ENCODE measurements at places on chromosomes 16 and 17.

DNA sequence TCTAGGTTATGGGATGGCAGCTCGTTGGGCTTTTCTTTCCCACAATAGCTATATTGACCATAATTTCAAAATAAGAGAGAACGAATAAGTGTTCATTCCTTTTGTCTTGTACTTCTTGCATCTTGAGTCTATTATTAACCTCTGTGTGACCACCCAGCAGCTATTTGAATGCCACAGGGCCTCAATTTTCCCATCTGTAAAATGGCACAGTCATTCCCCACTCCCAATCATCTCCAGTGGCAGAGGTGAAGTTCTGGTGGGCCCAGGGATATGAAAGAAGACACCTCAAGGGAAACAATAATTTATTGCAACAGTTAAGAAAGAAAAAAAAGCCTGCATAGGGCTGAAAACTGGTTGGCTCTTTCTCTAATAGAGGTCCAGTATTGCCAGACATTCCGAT lies 28.6 kb upstream of the NKD1 start:
- no peak for DNase-seq

DNA sequence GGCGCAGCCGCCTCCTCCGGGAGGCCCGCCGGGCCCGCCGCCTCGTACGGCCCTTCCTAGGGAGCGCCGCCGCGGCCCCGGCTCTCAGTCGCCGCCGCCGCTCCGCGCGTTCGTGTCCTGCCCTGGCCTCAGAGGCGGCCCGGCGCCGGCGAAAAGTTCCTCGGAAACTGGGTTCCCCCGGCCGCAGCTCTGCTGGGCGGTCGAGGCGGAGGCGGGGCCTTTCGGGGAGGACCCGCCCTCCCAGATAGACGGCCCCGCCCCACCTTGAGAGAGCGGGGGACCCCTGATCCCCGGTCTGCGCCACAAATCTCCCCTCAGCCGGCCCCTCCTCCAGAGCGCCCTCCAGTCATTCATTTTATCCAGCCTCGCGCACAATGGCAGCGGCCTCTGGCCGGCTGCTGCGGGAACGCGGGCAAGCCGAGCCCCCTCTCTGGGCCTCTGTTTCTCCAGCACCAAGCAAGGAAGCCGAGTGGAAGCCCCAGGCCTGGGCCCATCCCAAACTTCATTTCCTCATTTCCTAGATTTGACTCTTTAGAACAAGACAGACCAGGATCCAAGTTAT lies at the start of gene SREBF1:
Gene SREBF1, minus strand, starts transcription at position 169 of the 562 bp plus-strand sequence. CDS start 169 bp downstream, outside the sequence.
- DNase-seq, result peak; percentile 64

DNA sequence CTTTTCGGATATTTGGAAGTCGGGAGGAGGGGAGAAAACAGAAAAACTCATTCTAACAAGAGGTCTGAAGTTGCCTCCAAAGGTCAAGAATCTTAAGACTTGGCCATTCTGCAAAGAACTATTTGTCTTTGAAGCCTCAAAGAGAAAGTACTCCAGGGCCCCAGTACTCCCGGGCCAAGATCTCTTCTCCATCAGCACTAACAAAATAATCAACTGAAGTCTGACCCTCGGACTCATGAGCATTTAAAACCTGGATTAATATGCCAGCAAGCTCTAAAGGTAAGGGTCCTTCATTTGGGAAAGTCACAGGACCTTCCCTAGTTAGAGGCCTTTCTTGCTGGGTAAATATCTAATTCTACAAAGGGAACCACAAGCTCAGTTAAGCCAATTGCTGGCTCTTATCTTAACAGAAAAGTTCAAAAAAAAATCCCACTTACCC lies 4.5 kb downstream of the AXIN2 start:
- DNase-seq, result no peak

DNA sequence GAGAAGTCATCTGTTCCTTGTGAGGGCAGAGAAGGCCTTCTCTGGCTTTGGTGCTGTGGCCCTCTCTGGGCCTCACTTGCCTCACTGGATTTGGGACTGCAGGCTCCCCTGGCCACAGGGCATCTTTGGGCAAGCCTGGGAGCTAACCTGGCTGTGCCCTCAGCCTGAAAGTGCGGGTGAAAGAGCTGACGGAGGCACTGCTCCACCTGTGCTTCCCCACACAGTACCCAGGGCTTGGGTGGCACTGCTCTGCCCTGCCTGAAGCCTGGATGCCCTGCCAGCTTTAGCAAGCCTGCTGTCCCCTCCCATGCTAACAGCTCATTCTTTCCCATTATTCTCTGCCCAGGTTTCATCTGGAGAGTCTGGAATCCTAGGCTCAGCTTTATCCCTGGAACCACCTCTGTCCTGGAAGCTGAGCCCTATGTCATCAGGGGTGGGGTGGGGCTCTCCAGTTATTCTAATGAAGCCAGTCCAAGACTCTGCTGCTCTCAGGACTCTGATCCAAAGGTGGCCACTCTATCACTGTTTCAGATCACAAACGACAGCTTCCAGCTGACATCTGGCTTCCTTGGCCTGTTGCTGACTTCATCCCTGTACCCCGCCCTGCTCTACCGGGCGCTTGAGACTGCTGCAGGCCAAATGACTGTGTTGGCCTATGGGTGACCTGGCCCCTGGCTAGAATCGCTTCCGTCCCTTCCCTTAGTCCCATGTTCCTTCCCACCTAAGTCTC lies 29.3 kb downstream of the HIC1 start:
- DNase-seq, result no peak

DNA sequence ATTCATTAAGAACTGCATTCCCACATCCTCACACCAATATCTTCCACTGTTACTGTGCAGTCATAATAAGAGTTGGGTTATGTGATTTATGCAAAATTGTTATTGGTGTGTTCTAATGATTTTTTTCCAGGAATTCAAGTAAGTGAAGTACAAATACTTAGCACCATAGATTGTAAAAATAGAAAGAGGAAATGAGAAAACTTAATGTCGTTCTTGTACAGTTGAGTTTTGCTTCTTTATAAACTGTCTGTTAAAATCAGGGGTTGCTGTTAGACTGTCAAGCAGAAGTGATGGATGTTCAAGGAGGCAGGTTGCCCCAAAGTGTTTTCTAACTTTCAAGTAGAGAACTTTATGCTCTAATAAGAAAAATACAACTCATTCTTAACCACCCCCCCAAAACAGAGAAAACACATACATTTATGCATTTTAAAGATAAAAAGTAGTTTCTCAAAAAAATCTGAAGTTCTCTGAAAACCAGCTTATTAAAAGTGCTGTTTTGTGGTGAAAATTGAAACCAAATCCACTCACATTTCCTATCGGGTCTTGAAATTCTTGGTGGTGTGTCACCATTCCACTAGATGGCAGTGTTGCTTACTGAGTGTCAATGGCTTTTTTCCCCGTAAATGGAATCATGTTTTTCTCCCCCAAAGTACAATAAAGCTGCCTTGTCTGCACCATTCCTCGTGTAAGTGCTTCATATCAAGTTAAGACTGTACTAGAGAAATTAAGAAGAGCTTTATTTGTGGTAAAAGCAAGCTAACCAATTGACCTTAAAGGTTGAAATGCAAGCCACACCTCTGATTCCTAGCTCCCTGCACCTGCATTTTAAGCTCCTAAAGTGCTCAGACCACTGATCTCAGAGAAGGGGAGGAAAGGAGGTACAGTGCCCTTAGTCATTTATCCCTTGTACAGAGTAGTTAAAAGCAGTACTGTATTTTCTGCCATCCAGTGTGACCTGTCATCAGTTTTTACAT lies 4.7 kb upstream of the IGSF6 start:
- DNase-seq, result no peak

DNA sequence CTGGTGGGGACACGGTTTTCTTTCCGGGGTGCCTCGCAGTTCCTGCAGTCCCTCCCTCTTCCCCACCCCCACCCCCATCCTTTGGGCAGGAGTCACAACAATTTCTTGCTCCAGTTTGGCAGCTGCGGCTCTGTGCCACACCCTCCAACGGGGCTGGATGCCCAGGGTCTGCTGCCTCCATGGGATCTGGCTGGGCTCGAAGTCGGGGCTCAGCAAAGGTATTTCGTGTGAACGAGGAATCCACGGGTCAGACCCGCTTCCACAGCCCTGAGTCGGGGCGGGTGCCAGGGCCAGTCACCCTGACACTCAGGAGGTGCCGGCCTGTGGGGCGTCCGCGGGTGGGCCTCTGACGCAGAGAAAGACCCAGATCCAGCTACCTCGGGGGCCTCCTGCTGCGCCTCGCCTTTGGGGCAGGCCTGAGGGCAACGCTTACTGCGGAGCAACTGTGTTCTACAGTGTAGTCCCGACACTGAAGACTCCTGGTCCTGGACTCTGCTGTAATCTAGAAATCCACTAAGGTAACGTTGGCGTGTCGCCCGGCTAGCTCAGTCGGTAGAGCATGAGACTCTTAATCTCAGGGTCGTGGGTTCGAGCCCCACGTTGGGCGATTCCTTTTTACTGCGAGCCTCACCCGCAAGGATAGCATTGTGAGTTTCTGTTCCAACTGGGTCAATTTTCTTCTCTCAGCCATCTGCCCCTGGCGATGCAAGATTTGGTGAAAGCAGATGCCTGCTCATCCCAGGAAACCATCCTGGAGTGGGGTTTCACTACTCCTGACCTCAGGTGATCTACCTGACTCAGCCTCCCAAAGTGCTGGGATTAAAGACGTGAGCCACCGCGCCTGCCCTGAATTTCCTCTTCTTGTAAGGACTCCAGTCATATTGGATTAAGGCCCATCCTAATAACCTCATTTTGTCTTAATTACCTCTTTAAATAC lies 12.6 kb upstream of the OR1F1 start:
- DNase-seq, result no peak

GRCh38 chr16:25859645-25860044 lies 167.9 kb downstream of the HS3ST4 start:
- DNase-seq, result no peak

GRCh38 chr17:30291543-30292285 lies at the start of gene BLMH:
Gene BLMH, minus strand, starts transcription at chr17:30291944. Its CDS starts 125 bp downstream, at chr17:30291819.
- DNase-seq, result peak; percentile 70

- no peak for DNase-seq
These were observed 1.7 kb upstream of the KPNA2 start for GRCh38 chr17:68033636-68034451.

- DNase-seq, result no peak
These were observed 44.0 kb downstream of the MRM1 start for GRCh38 chr17:36645422-36645821.

DNA sequence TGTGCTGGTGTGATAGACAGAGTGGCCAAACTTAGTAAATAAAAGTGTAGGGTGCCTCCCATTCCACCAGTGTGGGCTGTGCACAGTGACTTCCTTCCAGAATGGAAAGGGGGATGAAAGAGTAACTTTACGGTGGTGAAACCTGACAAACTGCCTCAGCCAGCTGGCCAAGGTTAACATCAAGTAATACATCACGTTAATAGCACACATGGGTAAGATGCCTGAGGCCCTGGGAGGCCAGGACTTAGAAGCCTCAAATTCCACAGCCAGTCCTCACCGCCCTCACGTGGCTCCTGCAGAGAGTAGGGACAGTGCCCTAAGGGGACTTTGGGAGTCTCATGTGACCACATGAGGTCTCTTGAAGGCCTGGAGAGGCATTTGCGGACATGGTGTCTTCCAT lies 14.1 kb downstream of the RMI2 start:
- no peak for DNase-seq

DNA sequence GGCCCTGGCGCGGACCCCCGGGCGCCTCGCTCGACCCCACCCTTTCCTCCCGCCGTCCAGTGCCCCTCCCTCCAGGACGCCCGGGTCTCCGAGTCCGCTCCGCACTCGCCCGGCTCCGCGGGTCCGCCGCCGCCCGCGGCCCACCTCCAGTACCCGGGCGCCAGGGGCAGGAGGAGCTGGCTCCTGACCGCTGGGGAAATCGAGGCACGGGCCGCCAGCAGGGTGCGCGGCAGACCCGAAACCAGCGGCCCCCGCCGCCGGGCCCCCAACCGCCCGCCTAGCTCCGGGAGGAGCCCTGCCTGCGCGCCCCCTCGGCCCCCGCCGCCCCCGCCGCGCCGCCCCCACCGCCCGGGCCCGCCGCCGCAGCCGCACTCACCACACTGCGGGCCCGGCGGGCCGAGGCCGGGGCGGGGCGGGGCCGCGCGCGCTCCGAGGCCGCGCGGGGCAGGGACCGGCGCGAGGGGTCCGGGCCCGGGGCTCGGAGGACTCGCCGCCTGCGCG lies 333 bp downstream of the MAFG start:
- no peak for DNase-seq

- no peak for DNase-seq
These were observed 10.5 kb upstream of the QRICH2 start for GRCh38 chr17:76318586-76318985.

DNA sequence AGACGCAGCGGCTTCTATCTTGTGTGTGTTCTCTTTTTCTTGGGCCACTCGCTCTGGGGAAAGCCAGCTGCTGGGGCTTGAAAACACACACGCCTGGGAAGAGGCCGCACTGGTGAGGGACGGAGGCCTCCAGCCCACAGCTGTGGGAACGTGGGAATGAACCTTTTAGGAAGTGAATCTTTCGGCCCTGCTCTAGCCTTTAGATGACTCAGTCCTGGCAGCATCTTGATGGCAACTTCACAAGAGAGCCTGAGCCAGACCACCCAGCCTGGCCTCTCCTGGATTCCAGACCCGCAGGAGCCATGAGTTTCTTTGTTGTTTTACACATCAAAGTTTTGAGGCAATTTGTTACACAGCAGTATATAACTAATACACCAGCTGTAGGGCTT lies 2.2 kb upstream of the PDPK1 start:
- no peak for DNase-seq

- no peak for DNase-seq
These were observed at the start of gene MARVELD3 for GRCh38 chr16:71626018-71626857. Gene MARVELD3, plus strand, starts transcription at chr16:71626184. Its CDS starts 46 bp downstream, at chr16:71626230.

DNA sequence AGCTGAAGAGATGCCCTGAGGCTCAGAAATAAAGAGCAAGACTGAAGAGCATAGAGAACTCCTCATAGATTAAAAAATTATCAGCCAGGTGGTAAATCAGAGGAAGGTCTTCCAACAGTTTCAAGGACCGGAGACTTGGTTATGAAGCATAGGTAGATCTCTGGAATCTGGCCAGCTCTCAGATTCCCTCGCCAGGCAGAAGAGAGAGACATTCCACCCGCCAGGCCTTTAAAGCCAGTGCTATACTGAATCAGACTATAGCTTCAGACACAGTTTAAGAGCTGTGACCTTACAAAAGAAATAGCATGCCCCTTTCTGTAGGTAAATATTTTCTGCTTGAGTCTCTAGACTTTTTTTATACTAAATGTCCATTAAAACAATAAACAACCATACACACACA lies 70.3 kb downstream of the NFATC3 start:
- no peak for DNase-seq

DNA sequence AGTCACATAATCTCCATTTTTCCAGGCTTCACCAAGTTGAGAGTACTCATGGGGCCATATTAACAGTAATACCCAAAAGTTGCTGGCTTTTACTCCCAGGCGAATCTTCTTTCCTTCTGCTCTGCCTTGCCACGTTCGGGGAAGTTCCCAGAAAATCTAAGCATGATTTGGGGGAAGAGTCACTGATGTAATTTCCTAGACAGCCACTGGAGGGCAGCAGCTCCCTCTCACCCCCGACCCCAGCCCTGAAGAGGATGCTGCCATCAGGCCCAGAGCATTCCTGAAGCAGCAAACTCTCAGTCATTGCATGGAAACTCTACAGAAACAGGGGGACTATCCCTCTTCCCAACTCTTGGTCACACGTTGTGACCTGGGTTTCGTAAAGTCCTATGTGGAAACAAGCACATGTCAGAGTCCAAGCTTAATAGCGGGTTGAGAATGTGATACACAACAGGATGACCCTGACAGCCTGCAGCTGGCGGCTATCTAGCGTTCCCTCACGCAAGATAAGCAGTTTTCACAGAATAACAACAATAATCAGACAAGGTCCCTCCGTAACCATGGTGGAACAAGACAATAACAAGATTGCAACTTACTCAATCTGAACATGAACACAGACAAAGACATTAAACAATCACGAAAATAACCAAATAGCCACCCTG lies 43.8 kb upstream of the DHX40 start:
- peak; percentile 15 for DNase-seq

Data from anterior cingulate cortex (tissue), 58 donors.